Stimulated activated naive CD8-positive, alpha-beta T cell treated with anti-CD3 and anti-CD28 coated beads, Interleukin-15, Interleukin-2, amounts not matched to agents 100 U/mL and 50 U/mL, for 24 hours (primary cell): ENCODE measurements at places on chromosomes 3 and 15.

- no peak for DNase-seq
Observed at GRCh38 chr3:170811515-170811914, 58.5 kb downstream of the RPL22L1 start.

DNA sequence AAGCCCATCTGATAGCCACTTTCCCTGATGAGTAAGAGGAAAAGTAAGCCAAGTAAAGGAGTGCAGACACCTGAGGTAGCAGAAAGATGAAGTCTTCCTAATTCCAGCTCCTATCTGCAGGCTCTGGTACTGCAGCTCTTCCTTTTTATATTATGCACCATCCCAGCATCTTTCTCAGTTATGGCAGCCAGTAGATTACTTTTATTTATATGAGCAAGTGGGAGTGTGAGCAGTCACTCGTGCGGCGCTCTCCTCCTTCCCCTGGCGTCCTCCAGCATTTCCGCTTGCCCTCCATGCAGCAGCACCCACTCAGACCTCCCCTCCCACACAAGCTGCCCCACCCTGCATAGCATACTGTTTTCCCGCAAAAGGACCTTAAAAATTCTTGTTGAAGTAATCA lies 465.9 kb upstream of the DPPA4 start:
- DNase-seq = no peak

DNA sequence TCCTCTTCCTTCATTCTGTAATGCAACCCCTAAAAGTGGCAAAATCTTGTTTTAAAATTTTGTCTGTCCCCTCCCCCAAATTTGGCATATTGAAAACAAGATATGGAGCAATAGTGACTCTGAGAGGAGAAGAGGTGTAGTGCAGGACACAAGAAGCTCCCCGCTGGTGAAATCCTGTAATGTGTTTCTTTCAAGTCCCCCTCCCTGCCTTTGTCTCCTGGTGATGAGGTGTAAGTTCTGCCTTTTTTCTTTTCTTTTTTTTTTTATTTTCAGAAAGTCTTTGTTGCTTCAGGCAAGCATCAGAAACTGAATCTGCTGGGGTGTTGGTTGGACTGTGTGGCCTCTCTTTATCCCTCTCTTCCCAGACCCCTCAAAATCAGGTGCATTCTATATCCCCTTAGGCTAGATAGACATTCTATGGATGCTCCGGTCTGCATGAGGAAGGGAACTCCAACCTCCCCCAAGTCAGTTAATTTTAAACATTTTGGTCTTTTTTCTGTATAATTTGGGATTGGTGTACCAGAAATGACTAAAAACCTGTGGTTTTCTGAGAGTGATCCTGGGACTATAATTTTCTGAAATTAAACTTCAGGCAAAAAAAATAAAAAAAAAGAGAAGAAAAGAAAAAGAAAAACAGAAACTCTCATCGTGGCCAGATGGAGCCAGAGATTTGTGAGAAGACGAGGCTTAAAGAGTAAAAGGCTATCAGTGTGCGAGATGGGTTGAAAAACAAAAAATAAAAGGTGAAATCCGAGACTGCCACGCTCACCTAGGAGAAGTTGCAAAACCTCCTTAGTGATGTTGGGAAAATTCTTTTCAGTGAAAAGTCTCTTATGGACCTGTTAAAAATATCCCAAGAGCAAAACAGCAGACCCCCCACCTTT lies 21.4 kb downstream of the ACKR2 start:
- no peak for DNase-seq

DNA sequence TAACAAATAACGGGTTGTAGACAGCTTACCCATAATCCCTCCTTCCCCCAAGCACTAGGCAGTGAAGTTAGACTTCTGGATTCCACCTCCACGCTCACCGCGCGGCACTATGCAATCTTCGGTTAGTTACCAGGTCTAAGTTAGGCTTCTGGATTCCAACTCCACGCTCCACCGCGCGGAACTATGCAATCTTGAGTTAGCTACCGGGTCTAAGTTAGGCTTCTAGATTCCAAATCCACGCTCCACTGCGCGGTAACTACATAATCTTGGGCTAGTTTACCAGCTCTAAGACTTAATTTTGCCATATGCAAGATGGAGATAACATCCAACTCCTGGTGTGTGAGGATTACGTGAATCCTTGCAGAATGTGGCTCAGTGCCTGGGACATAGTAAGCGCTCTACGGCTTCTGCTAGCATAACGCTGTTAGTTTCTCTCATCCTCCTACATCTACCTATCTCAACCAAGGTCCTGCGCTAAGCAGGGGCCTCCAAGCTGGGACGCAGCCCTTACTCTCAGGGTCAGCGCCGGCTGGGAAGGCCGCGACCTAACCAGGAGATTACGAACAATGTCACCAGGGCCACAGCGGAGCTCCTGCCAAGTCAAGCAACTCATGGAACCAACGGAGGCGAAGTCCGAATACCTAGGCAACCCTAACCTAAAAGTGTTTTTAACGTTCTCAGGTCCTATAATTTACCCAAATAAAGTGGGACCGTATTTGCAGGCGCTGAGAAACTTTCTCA lies 497 bp upstream of the RPLP1 start:
- DNase-seq = peak; percentile 41

GRCh38 chr3:14587740-14588360 lies 47.7 kb upstream of the GRIP2 start:
- DNase-seq = no peak

DNA sequence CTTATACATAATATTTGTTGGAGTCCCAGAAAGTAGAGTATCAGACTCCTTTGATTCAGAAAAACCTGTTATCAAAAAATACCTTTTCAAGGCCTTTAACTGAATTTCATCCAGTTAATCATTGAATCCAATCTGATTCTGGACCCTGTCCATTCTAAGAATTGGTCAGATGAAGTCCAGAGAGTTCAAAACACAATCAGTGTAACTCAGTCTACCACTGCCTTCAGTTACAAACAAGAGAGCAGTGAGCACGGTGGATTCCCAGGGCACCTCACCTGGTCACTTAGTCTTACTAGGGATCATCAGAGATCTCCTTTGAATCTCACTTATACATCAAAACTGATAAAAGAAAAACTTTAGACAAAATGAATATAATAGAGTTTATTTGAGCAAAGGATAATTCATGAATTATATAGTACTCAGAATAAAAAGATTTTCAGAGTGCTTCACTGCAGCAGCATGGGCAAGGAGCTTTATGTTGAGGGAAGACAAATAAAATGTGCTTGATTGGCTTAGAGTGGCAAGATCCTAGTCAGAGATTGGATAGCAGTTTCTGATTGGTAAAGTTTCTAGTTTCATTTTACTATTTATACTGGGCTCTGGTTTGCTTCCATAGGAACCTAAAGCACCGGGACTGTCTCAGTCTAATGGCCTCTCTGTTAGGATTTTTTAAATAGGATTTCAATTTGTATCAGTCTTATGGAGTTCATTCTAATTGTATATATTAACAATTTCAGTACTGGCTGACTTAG lies 474.9 kb upstream of the GOLIM4 start:
- no peak for DNase-seq

DNA sequence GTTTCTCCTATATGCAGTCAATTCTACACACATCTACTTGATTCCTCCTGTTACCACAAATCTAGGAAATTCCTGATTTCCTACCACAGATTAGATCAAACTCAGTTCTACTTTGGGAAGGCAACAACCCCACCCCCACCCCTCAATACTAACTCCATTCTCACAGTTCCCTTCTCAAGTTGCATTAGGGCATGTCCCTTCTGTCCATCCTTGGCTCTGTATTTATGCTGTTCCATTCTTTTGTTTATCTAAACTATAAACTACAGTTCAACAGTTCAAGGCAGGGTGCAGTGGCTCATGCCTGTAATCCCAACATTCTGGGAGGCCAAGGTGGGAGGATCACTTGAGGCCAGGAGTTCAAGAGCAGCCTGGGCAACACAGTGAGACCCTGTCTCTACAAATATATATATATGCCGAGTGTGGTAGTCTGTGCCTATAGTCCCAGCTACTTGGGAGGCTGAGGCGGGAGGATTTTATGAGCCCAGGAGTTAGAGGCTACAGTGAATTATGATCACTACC lies 25.2 kb upstream of the IMPDH2 start:
- DNase-seq = no peak

GRCh38 chr3:62718515-62719320 lies 156.5 kb downstream of the CADPS start:
- DNase-seq = no peak

- no peak for DNase-seq
Observed at GRCh38 chr3:123122525-123123315, 55.9 kb downstream of the PDIA5 start.
